ENCODE measurements at places on chromosomes 4 and X.
A peak's percentile ranks its signal among the peaks of the same experiment; 100 is the strongest.

GRCh38 chrX:111861605-111862004 lies 14.4 kb upstream of the TRPC5OS start:
- H3K27me3 ChIP-seq: no peaks in the 10 kb centered on the region
- no peak overlapping the region for H3K4me3 ChIP-seq
- no peaks in the 10 kb centered on the region for H3K36me3 ChIP-seq
- H3K4me1 ChIP-seq: no peaks in the 10 kb centered on the region
- no peak overlapping the region for H3K27ac ChIP-seq

GRCh38 chrX:10239611-10240064 lies 82.9 kb downstream of the CLCN4 start:
- H3K27ac ChIP-seq: no peak overlapping the region
- no peaks in the 10 kb centered on the region for H3K4me1 ChIP-seq
- DNase-seq: no peak
- no peaks in the 10 kb centered on the region for H3K36me3 ChIP-seq
- no peak overlapping the region for H3K4me3 ChIP-seq
- no peaks in the 10 kb centered on the region for H3K27me3 ChIP-seq

DNA sequence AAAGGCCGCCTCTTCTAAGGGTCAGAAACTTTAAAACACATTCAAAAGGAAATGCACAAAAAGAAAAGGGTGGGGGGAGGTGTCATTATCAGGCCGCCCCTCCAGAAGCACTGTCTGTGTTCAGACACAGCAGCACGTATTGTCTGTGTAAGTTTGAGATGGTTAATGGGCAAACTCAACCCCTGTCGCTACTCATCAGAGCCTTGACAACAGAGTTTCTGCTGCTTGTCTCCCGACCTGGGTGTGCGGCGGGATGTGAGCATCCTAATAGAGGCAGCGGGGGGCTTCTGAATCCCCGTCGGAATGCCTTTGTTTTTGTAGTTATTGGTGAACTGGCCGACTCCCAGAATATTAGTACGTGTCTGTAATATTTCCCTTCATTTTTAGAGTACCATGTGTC lies 158.9 kb downstream of the DCTD start:
- no peak overlapping the region for H3K4me3 ChIP-seq
- H3K4me1 ChIP-seq: no peaks in the 10 kb centered on the region
- H3K36me3 ChIP-seq: no peaks in the 10 kb centered on the region
- H3K27me3 ChIP-seq: no peaks in the 10 kb centered on the region

- peak; percentile 48 for DNase-seq
- H3K4me1 ChIP-seq: no peaks in the 10 kb centered on the region
- no peaks in the 10 kb centered on the region for H3K27me3 ChIP-seq
- no peak overlapping the region for H3K4me3 ChIP-seq
- H3K27ac ChIP-seq: peak overlapping the region; percentile 74
Measured at GRCh38 chrX:119466970-119467369, 1.3 kb upstream of the SLC25A5 start.

DNA sequence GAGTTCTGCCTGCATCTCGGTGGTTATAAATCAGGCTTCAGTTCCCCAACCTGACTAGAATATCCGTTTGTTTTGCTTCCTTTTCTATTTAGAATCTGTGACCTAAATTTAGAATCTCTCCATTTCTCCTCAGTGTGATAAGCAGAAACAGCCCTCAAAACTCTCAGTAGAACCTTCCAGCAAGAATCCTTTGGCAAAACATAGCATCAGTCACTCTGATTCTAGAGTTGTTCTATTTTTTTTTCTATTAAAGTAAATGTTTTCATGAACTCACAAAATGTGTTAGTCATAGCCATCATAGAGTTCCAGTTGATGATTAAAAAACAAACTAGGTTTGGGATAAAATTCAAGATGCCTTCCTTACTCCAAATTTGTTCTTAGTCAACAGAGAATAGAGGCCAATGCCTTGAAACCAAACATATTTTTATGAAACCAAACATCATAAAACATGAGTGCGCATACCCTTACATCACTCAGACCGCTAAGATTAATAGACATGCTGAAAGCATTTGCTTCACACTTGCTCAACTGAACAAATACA lies 13.2 kb upstream of the C1QTNF7 start:
- H3K27ac ChIP-seq: no peak overlapping the region
- no peaks in the 10 kb centered on the region for H3K4me1 ChIP-seq
- no peak for DNase-seq
- H3K4me3 ChIP-seq: no peak overlapping the region
- no peaks in the 10 kb centered on the region for H3K36me3 ChIP-seq

- no peaks in the 10 kb centered on the region for H3K36me3 ChIP-seq
- no peak overlapping the region for H3K4me3 ChIP-seq
- H3K27ac ChIP-seq: no peak overlapping the region
- no peak for DNase-seq
- no peaks in the 10 kb centered on the region for H3K27me3 ChIP-seq
Measured at GRCh38 chr4:172543249-172543648, 625.4 kb upstream of the GALNT7 start.

- H3K27me3 ChIP-seq: no peaks in the 10 kb centered on the region
- no peak for DNase-seq
- peaks cover 9% of the 10 kb centered on the region for H3K4me1 ChIP-seq
- H3K27ac ChIP-seq: peak overlapping the region; percentile 65
- H3K4me3 ChIP-seq: no peak overlapping the region
Measured at GRCh38 chr4:141652161-141652778, 15.9 kb downstream of the IL15 start.
